Placental epithelial cell (primary cell): ENCODE measurements at places on chromosomes 6 and 20. TPM values are rescaled to one million over a fixed set of nuclear protein-coding genes. Genes with fewer than 3 reads are reported as not detected.

TMEM170B gene
- under 0.01 and 0.22 TPM in 2 replicates for total RNA-seq

GGTLC1 gene
- total RNA-seq, result not detected in 2 replicates

THBD gene
- total RNA-seq, result 24.7 and 67.1 TPM in 2 replicates

COL21A1 gene
- total RNA-seq, result not detected in 2 replicates
